ENCODE measurements at places on chromosomes 1 and 21. TPM values are rescaled to one million over a fixed set of nuclear protein-coding genes. Genes with fewer than 3 reads are reported as not detected.
A peak's percentile ranks its signal among the peaks of the same experiment; 100 is the strongest.

DNA sequence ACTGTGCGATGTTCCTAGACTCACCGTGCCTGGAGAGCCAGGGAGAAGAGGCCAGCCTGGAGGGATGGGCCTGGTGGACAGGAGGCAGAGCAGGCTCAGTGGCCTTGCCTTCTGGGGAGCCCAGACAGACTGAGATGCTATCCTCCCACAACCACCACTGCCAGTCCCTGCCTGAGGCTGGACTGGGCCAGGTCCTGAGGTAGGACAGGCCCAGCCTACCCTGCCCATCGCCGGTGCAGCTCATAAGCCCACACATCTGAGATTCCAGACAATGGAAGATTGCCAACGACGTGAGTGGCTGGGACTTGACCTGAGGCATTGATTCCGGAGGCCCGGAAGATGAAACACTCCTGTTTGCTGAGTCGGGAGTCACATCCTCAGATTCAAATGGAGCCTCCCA is 5.8 kb downstream of the CLEC20A start:
- DNase-seq = no peak

DNA sequence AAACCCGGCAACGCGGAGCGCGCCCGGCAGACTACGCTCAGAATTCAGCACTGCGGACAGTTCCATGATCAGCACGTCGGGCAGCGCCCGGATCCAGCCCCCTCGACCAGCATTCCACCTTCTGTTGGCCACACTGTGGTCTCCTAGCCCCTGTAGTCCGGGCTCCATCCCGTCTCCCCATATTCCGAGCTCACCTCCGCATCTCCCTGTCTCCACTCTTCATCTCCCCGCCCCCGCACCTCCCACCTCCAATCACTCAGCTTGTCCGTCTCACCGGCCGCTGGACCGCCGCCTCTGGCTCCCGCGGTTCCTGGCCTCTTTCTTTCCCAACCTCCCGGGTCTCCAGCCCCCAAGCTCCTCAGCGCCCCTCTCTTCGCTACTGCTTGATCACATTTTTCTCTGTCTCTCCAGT is 500 bp downstream of the EPHA10 start:
- DNase-seq = peak; percentile 22

DNA sequence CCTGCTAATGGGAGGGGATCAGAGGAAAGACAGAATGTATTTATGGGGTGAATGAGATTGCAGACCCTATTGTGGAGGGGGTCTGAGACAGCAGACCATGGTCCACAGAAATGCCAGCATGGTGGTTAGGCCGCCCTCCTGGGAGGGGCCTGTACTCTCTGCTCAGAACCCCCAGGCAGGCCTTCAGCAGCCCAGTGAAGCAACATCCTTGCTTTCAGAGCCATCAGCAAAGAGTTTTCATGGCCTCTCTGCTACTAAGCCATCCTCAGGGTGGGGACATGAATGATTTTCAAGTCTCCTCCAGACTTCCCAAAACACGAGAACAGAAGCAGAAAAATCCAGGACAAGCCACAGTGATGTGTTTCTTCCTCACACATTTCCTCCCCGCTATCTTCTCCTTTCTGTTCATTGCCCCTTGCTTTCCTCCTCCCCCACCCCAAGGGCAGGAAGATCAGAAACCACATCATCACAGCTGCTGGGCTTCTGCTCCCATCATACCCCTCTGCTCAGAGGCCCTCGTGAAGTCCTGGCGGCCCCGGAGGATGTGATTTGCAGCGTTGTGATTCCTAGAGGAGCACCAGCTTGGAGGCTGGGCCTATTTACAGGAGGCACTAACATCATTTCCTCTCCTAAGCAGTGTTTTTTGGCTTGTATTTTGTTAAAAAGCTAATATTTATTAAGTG is 48.0 kb downstream of the ABCA4 start:
- no peak for DNase-seq

GRCh38 chr1:89065079-89065868 is at the start of gene GBP1:
TSS of gene GBP1 (minus strand) at chr1:89065208. CDS start at chr1:89063234, 1,974 bp downstream.
- peak; percentile 79 for DNase-seq

DNA sequence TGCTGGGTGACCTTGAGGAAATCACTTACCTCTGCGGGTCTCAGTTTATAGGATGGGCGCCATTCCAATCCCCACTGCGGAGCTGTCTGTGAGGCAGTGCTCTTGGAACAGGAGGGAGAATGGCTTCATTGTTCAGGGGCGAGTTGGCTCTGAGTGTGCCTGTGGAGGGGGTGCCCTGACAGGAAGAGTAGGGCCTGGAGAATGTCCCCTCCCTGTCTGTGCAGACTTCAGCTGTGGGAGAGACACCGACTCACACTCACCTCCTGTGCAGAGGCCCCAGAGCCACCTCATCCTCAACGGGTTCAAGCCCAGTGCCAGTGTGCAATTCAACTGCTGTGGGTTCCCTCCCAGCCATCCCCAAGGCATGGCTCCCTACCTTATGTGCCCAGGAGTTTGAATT is 17.1 kb downstream of the ADORA1 start:
- DNase-seq = no peak

- no peak for DNase-seq
Measured at GRCh38 chr1:223617323-223618070, 48.0 kb downstream of the CAPN8 start.

- DNase-seq = peak; percentile 81
Measured at GRCh38 chr1:227357171-227357926, 39.1 kb upstream of the CDC42BPA start.

- no peak for DNase-seq
Measured at GRCh38 chr1:22712502-22713271, 2.0 kb downstream of the EPHB2 start.

GRCh38 chr1:150549496-150550221 is 451 bp downstream of the ADAMTSL4 start:
- DNase-seq = no peak

GRCh38 chr1:15288173-15288926 is 41.3 kb downstream of the FHAD1 start:
- DNase-seq = peak; percentile 51

- no peak for DNase-seq
Measured at GRCh38 chr1:27005648-27006496, 6.8 kb downstream of the TENT5B start.

- DNase-seq = no peak
Measured at GRCh38 chr1:204268101-204268500, 54.3 kb upstream of the GOLT1A start.

DNA sequence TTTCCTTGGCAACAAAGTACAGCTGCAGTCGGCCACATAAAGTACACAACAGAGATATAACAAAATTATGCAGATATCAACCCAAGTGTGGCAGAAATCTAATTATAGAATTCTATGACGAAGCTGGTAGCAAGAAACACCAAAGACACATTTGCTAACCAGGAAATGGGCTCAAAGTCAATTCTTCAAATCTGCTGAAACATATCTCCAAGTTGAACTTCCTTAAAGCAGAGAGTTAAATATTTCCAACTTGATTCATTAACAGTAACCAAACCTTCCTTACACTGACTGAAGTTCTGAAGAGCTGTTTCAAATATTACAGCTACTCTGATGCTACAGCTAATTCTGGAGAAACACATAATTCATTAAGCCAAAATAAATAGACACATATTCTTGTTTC is 67.6 kb upstream of the SDC3 start:
- DNase-seq = no peak

DNA sequence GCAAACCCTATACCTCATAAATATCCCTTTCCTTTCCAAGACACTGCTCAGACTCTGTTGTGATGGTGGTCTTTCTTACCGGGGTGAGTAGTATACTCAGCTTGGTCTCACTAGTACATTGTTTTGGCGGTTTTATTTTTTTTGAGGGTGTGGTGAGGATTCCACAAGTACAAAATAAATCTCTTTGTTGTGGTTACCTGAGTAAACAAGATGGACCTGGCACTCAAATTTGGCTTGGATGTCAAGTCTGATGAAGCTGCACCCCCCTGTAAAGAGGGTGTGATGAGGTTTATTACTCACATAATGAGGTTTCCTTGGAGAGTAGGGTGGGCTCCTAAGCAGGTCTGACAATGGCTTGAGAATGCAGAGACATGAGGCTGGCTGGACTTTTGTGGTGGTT is 68.2 kb upstream of the KCNJ6 start:
- no peak for DNase-seq

DNA sequence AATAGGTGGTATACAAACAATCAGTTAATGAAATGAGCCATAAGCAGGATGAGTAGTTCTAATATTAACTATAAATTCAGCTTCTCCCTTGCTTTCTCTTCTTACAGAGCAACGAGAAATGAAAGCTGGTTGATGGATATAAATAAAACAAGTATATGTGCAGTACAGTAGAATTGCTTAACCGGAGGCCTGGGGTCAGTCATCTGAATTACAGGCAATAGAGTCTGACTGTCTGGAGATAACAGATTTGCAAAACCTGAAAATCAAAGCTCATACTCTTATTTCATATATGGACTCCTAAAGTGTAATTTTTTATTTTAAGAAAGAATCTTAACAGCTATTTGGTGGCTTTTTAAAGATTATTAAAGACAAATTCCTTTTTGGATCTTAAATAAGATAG is 43.1 kb upstream of the SGIP1 start:
- no peak for DNase-seq

- DNase-seq = no peak
Measured at GRCh38 chr1:109627692-109628399, 8.2 kb downstream of the AMPD2 start.

DNA sequence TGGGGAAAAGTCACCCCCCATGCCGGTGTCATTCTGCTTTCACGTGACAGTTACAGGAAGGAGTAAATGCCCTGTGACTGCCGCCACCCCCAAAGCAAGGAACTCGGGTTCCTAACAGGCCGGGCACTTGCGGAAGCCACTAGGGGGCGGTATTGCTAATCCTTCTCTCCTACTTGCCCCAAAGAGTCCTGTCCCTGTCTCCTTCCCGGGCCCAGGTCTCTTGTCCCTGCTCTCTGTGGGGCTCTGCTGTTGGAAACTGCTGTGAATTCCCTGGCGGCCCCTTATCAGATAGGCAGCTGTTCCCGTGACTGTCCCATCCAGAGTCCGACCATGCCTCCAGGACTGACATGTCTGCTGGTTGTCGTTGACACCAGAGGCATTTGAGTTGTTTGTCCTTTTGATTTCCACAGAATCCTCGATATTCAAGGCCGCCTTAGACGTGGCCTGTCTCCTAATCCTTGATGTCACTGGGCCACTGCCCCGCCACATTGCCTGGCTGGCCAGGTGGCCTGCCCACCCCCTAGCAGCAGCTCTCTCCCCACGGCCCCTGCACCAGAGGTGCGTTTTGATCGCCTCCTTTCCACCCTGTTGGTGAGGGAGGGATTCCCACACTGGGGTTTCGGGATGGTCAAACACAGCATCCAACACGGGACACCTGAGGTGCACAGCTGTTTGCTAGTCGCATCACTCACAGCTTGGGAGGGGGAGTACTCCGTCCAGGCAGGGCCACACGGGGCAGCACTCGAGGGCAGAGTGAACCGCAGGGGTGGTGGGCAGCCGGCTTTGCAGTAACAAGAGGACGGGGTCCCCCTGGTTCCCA is 37.3 kb downstream of the CHAF1B start:
- DNase-seq = peak; percentile 35

DNA sequence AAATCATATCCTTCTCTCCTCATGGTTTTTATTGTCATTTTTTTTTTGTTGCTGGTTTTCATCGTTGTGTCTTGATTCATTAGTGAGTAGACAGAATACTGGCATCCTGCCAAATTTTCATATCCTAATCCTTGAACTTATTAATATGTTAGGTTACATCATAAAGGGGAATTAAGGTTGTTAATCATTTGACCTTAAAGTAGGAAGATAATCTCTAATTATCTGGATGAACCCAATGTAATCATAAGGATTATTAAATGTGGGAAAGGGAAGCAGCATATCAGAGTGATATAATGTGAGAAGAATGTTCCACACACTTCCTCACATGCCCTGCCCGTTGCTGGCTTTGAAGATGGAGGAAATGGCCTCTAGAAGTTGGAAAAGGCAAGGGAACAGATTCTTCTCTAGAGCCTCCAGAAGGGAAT is 299.7 kb downstream of the HMCN1 start:
- no peak for DNase-seq

GRCh38 chr1:232150770-232151548 is 479.0 kb downstream of the SIPA1L2 start:
- DNase-seq = no peak

GRCh38 chr21:20570824-20571232 is 427.4 kb upstream of the NCAM2 start:
- no peak for DNase-seq

DNA sequence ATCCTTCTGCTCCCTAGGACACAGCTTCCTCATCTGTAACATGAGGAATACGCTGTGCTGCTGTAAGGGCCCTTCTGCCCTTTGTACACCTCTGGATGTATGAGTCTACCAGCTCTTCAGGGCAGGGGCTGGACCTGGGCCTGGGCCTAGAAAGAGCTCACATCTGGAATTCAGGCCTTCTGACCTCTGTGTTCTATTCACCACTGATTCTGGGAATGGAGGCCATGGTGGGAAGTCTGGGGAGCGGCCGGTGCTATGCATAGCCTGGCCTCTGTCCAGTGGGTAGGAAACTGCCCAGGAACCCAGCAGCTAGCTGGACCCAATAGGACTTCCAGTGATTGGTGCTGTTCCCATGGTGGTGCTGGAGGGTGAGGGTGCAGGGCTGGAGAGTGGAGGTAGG is 11.0 kb upstream of the GPR61 start:
- DNase-seq = no peak

DNA sequence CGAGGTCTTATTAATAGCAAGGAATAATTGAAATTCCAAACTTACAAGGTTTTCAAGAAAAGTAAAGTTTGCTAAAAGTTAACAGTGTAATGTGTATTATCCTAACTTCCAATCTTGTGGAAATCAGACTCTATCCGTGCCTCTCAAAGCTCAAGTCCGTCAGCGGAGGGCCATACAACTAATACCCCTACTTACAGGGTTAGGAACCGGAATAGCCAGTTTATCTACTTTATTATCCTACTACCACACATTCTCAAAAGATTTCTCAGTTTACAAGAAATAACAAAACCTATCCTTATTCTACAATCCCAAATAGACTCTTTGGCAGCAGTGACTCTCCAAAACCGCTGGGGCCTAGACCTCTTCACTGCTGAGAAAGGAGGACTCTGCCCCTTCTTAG is 457.8 kb downstream of the PTPRC start:
- DNase-seq = no peak

GRCh38 chr1:25724966-25725365 is 75.0 kb upstream of the SELENON start:
- DNase-seq = no peak

The RAP1GAP gene
- 4.5 TPM for polyA plus RNA-seq

The NMNAT2 gene
- 1.8 TPM for polyA plus RNA-seq

The ZMYM1 gene
- polyA plus RNA-seq = 14.1 TPM

The ALX3 gene
- not detected for polyA plus RNA-seq

The FBXO2 gene
- 0.40 TPM for polyA plus RNA-seq

The PM20D1 gene
- polyA plus RNA-seq = 0.22 TPM

The MAGOH gene
- polyA plus RNA-seq = 50.2 TPM

The CLDN17 gene
- polyA plus RNA-seq = not detected

The OXCT2 gene
- polyA plus RNA-seq = not detected

The FCGR3A gene
- 1.7 TPM for polyA plus RNA-seq

The KIF26B gene
- polyA plus RNA-seq = 1.5 TPM

The DTL gene
- 8.5 TPM for polyA plus RNA-seq

The RGS18 gene
- polyA plus RNA-seq = 0.80 TPM
